AG10803 (cell line): ENCODE measurements at places on chromosomes 12 and 14.

DNA sequence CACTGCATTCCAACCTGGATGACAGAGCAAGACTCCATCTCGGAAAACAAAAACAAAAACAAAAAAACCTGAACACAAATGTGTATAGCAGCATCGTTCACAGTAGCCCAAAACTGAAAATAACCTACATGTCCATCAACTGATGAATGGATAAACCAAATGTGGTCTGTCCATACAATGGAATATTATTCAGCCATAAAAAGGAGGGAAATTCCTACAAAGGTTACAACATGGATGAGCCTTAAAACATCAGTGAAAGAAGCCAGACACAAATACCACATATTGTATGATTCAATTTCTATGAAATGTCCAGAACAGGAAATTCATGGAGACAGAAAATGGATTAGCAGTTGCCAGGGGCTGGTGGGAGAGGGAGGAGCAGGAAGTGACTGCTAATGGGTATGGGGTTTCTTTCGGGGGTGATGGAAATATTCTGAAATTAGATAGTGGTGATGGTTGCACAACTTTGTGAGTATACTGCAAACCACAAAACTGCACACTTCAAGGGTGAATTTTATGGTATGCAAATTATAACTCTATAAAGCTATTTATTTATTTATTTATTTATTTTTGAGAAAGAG lies 4.0 kb downstream of the MYL2 start:
- no peak for DNase-seq

DNA sequence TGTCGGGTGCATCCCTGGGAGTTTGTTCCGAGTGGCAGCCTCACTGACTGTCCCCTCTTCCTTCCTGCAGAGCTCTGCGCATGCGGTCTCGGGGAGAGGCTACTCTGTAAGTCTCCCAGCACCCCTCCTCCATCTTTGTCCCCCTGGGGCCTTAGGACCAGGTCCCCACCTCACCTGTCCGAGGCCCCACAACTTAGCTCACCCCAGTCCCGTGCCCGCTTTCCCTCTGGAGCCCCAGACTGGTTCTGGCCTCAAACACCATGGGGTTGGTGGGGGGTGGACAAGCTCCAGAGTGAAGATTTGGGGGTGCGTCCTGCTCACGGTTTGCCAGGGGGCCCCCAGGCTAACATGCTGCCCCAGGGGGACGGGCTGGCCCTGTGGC lies 37.9 kb downstream of the FBRSL1 start:
- DNase-seq = no peak

GRCh38 chr12:89244536-89244935 lies 107.8 kb downstream of the DUSP6 start:
- peak; percentile 73 for DNase-seq

GRCh38 chr12:124022161-124022560 lies 49.1 kb downstream of the ZNF664 start:
- DNase-seq = no peak

DNA sequence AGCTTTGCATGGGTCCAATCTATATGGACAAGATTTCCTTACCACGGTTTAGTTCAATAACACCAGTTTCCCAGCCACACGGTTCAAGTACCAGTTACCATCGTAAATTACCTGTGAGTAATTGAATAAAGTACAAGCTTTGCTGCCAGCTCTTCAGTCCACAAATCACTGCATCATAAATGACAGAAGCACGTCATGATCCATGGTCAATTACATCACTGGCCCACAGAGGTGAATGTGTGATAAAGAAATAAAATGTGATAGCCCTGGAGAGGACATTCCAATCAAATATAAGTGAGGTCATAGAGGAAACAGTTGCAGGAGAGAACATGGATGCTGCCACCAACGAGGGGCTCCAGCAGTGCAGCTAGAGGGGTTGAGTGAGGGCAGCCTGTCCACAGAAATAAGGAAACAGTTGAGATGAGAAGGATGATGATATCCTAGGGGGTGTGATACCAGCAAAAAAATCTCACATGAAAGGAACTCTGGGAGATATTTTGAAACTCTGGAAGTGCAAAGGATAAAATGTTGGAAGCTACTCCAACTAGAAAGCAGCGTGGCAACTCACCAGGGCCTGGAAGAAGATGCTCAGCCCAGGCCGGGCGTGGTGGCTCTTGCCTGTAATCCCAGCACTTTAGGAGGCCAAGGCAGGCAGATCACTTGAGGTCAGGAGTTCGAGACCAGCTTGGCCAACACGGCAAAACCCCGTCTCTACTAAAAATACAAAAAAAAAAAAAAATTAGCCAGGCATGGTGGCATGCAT lies 5.8 kb upstream of the DYNC1H1 start:
- no peak for DNase-seq

DNA sequence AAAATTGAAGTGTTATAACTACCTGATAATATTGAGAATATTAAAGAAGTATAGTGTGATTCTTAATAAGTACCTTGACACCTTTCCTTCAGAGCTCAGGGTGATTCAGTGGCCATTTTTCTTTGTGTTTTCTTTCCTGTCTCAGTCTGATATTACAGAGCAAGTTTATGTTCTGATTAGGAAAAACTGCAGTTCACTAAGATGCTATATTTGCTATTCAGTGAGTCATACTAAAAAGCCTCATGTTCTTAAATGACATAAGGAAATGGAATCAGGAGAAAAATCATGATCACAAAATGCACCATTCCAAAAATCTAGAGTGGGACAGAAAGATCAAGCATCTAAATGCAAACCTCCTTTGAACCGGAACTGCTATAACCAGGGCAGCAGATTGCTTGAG lies 390.6 kb upstream of the ATP2B1 start:
- no peak for DNase-seq

DNA sequence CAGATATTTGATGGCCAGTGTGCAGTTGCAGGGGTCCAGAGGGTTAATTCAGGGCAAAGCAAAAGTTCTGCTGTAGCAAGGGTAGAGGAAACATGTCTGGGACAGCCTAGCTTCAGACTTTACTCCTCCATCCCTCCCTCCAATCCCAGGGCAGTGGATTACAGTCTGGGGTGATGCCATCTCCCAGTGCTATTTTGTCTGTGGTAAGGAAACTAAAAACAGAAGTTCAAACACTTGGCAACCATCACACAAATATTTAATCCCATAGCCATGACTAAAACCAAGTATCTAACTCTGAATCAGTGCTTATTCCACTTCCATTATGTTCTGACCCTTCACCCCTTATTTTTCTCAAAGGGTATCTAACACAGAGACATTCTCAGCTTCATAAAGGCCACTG lies 61.8 kb downstream of the PIK3C2G start:
- DNase-seq = peak; percentile 75

DNA sequence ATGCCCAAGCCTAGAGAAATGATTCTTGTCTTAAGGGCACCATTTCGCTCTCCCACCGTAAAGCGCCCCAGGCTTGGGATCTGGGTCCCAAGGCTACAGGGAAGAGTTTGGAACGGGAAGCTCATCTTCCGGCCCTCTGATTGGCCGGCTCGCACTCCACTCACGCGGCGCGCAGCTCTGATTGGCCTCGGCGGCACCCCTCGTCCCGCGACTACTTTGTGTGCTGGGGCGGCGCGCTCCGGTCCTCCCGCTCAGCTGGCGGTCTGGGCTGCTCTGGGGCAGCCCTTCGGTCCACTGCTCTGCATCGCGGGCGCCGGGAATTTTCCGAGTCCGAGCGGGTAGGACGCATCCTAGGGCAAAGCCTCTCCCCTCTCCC lies 886 bp upstream of the FUT8 start:
- peak; percentile 93 for DNase-seq

GRCh38 chr14:89139404-89140247 lies 277.4 kb downstream of the FOXN3 start:
- no peak for DNase-seq

DNA sequence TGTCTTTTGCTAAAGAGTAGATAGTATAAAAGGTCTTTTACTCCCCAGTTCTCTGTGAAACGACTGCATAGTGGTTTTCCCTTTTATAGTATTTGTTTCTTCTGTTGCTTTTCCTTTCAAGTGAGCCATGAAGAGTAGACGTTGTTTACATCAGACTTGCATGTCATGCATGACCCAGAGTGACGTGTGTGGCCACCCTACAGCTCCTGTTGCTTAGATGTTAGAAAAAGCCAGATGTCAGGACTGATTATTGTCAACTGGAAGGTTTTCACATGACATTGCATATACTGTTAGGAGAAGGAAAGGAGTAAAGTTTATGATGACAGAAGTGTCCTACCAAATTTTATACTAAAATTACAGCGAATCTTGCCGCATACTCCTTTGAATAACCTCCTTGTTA lies 1.3 kb upstream of the RD3L start:
- DNase-seq = no peak

GRCh38 chr12:49091056-49091835 lies 3.4 kb downstream of the DHH start:
- no peak for DNase-seq

DNA sequence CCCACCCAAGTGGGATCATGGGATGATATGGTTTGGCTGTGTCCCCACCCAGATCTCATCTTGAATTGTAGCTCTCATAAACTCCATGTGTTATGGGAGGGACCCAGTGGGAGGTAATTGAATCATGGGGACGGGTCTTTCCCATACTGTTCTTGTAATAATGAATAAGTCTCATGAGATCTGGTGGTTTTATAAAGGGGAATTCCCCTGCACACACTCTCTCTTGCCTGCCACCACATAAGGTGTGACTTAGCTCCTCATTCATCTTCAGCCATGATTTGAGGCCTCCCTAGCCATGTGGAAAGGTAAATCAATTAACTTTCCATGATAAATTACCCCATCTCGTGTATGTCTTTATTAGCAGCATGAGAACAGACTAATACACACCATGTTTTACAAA lies 109.2 kb downstream of the IGF1 start:
- no peak for DNase-seq

DNA sequence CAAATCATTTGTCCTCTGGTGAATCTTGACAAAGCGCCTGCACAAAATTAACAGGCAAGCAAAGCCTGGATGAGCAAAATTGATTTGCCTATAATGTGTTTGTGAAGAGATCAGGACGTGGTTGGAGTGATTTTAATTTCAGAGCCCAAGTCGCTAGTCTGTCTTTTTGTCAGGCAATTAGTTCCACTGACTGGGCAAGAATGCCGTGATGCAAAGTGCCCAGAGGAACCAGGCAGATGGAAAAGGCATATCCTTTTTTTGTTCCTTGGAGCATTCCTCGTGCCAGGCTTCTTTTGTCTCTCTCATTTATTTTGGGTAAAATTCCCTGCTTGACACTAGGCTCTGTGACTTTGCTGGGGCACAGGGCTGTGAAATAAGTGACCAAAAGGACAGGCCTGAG lies 65.9 kb upstream of the CCDC198 start:
- DNase-seq = no peak

- DNase-seq = peak; percentile 98
These were observed 65.9 kb downstream of the DAAM1 start for GRCh38 chr14:59254146-59254910.

GRCh38 chr12:131989021-131989420 lies 39.3 kb downstream of the EP400 start:
- DNase-seq = no peak

- peak; percentile 11 for DNase-seq
These were observed 461.0 kb downstream of the FOXG1 start for GRCh38 chr14:29227631-29228030.

GRCh38 chr12:66359300-66359699 lies 57.0 kb downstream of the HELB start:
- no peak for DNase-seq

DNA sequence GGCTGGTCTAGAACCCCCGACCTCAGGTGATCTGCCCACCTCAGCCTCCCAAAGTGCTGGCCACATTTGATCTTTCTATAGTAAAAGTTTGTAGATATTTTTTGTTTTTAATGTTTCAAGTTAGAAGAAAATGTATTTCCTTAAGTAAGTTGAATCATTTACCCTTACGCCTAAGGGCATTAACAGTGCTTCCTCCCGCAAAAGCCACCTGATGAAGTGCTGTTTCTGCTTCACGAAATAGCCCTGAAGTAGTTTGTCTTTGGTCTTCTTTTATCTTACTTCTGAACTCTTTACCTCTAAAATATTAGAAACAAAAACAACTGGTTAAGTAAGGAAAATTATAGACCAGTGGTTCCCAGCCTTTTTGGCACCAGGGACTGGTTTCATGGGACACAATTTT lies 22.7 kb downstream of the PAWR start:
- DNase-seq = no peak

- peak; percentile 48 for DNase-seq
These were observed 68.1 kb downstream of the ETV6 start for GRCh38 chr12:11717519-11717961.

- DNase-seq = no peak
These were observed 133.9 kb downstream of the STXBP6 start for GRCh38 chr14:24915958-24916595.

GRCh38 chr14:102474934-102475333 lies 34.6 kb downstream of the ANKRD9 start:
- DNase-seq = peak; percentile 76

- DNase-seq = no peak
These were observed 373.1 kb upstream of the DCN start for GRCh38 chr12:91555436-91556415.

GRCh38 chr14:81348061-81348460 lies 52.1 kb downstream of the STON2 start:
- DNase-seq = no peak

- DNase-seq = no peak
These were observed 179.2 kb downstream of the PELI2 start for GRCh38 chr14:56297449-56297848.

DNA sequence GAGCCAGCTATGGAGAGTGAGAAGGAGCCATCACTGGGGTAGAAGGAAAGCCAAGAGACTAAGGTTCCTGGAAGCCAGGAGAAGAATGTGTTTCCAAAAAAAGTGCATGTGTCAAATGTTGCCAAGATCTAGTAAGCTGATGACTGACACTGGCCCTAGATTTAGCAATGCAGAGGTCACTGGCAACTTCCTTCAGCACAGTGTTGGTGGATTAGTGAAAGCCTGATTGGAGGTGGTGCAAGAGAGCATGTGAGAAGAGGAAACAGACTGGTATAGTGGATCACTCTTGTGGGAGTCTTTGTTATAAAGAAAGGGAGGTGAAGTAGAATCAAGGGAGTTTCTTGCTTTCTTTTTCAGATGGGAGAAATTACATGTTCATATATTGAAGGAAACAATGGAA lies 34.1 kb upstream of the CHGA start:
- no peak for DNase-seq

- DNase-seq = no peak
These were observed 111.5 kb upstream of the WSCD2 start for GRCh38 chr12:108017472-108018057.

DNA sequence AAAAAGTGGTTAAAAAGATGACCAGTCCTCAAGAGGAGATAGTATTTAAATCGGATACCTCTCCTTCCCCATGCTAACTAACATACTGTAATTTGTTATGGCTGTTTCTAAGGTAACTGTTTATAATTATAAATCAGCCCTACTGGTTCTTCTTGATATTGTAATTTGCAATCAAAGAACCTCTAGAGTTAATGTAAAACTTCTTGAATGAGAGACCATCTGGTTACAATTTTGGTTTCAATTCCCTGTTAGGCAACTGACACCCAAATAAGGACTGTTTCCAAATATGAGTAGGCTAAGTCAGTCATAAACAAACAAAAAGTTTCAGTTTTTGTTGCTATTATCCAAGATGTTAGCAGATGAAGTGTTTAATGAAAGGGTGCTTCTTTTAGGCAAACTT lies 120.2 kb upstream of the DNM1L start:
- DNase-seq = peak; percentile 83
